ENCODE measurements at places on chromosomes 12 and 14.
A peak's percentile ranks its signal among the peaks of the same experiment; 100 is the strongest.

DNA sequence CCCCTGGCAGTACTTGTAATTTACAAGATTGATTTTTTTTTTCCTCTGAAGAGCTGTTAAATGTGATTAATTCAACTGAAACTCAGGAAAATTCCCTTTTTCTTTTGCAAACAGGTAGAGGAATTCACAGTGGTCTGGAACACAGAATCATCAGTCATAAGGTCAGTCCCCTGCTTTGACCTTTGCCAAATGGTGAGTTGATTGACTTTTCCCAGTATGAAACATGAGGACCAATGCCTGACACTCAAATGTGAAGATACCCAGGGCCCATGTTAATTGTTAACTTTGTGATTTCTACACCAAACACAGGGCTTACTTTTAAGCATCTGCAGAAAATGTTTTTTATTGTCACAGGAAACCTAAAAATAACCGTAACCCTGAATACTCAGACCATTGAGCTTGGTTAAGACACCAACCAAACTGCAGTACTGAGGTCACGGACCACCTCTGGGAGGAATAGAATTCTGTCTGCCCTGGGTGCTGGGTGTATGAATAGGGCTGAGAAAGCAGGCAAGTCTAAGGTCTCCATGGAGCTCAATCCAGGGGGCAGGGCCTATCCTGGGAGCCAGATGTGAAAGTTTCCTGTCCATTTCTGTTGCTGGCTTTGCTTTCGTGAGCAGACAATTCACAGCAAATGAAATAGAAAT, 192.4 kb downstream of the TMX1 start:
- DNase-seq = no peak

GRCh38 chr12:54128416-54128815, 60.4 kb downstream of the SMUG1 start:
- DNase-seq = no peak

DNA sequence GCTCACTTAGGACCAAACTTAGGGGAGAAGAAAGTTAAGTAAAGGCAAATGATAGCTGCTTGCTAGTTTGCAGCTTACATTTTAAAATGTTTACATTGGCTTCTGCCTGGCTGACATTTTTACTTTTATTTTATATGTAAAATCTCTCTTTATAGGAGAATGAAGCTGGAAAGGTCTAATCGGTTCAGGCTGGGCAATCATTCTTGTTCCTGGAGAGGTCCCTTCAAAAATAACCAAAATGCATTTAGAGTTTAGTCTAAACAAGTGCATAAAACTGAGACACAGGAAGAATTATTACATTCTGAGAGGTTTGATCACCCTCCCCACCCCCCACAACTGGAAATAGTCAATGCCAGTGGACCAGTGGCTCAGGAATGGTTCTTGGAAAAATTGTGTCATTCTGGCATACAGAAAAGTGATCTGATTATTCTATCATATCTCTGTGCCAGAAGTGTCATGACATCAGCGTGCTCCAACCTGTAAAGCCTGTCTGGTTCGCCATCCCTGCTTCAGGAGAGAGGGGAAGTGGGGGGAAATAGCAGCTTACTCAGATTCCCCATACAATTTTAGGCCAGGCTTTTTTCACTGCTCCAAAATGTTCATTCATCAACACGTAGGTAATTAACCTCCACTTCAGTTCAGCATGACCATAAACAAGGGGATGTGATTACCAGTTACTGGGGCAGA, 4.2 kb downstream of the PRICKLE1 start:
- DNase-seq = no peak

- no peak for DNase-seq
These were observed 187.1 kb downstream of the KITLG start for GRCh38 chr12:88393017-88393767.

GRCh38 chr12:82595941-82596340, 90.8 kb upstream of the TMTC2 start:
- no peak for DNase-seq

- DNase-seq = no peak
These were observed 25.5 kb downstream of the NKX2-8 start for GRCh38 chr14:36556811-36557433.

DNA sequence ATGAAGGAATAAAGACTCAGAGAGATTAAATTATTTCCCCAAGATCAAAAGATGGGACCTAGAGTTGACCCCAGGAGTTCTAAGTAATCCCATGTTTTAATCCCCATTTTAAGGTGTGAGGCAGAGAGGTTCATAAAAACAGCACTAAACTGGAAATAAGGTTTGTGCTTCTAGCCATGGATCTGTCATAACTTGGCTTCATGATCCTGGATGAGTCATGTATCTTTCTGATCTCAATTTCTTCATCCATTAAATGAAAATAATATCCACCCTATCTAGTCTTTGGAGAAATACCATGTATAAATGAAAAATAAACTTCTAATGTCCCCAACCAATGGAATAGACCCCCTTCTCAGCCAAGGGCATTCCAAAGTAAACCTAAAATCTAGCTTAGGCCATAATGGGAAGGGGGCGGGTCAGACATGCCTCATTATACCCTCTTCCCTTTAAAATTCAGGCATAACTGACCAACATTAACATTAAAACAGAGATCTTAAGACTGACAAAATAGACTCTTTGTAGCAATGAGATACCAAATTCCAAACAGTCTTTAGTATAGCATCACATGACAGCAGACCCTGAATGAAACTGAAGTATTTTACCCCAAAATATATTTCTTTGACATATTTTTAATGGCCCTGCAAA, 47.8 kb downstream of the SLC41A2 start:
- DNase-seq = no peak

GRCh38 chr14:91253795-91254323, 9.4 kb upstream of the GPR68 start:
- DNase-seq = no peak

- no peak for DNase-seq
These were observed 1.3 kb upstream of the TRIP11 start for GRCh38 chr14:92041203-92041602.

DNA sequence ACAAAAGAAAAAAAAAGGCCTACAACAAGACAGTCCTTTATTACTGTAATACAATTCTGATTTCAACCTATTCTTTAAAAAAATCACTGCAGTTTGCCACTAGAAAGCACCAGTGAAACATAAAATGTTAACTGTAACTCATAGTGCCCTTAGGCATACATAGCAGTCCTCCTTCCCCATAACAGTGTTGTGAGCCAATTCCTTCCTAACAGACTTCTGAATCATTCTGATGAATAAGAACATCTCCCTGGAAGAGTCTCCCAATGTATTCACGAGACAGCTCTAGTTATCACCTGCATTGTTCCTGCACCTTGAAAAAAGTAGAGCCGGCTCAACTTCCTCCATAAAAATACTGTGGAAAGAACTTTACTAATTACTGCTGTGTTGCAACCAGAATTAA, 213.6 kb upstream of the FSCB start:
- DNase-seq = no peak

- no peak for DNase-seq
These were observed 104.0 kb downstream of the RIN3 start for GRCh38 chr14:92617581-92617980.

GRCh38 chr14:38669027-38669426, 413.1 kb upstream of the CLEC14A start:
- DNase-seq = no peak

DNA sequence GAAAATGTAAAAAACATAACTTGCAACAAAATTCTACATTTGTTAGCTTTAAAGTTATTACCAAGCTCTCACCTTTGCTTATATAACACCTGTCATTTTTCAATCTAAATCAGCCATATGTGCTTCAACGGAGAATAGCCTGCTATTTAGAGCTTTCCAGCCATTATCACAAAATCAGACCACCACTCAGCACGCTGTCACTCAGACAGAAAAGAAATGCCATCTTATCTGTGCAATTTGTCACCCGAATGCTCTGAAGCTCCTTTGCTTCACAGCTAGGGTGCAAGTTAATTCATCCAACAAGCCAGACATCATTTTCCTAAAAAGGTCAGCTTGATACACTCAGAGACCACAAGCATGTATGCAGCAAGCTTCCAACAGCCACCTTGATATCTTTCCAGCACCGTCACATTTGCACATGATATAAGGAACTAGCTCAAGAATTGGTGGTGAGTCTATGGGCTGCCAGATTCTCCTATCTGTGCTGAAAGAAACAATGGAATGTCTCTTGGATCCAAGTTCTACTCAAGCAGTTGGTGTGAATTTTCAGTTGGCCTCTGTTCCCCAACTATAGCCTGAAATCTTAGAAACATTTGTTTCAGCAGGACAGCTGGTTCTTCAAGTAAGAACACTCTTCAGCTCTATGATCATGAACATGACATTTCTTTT, 20.0 kb upstream of the IFNG-AS1 start:
- DNase-seq = no peak

- DNase-seq = no peak
These were observed 304.4 kb upstream of the FAR2 start for GRCh38 chr12:28844718-28845117.

GRCh38 chr12:62761658-62762057, 173.3 kb downstream of the PPM1H start:
- DNase-seq = no peak

- DNase-seq = peak; percentile 83
These were observed 239.0 kb upstream of the ATP2B1 start for GRCh38 chr12:89947437-89948270.

GRCh38 chr12:130703733-130704375, 12.2 kb downstream of the RIMBP2 start:
- DNase-seq = no peak

- DNase-seq = no peak
These were observed 572.8 kb upstream of the FBXO33 start for GRCh38 chr14:40004871-40005500.

DNA sequence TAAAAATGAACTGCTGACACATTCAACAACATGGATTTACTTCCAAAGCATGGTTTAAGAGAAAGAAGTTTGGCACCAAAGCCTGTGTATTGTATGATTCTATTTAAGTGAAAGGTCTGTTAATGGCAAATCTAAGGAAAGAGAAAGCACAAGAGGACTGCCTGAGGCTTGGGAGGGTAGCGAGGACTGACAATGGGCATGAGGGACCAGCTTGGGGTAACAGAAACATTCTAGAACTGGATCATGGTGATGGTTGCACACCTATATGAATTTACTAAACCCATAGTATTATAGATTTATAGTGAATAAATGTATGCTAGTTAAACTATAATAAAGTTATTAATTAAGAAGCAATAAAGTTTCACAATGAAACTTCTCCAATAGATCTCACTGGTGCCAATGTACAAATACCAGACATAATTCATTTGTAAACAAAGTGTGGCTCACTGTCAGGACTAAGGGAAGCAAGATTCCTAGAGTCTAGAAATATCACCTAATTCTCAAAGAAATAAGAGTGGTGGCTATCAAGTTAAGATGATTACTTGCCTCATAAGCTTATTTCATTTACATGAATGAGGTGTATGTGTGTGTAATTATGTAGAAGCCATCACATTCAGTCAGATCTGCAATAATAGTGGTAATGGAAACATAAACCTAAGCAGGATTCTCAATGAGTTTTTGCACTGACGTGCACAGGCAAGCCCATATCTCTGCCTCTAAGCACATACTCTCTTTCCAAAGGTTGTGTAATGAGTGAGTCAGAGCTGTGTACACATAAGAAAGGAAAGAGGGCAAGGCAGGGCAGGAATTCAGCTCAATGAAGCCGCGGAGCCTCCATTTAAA, 353.4 kb downstream of the KCNH5 start:
- DNase-seq = peak; percentile 35

GRCh38 chr12:106255493-106255892, 7.7 kb upstream of the CKAP4 start:
- DNase-seq = no peak

- DNase-seq = no peak
These were observed 228.3 kb downstream of the RAD51B start for GRCh38 chr14:68047906-68048305.

- no peak for DNase-seq
These were observed 6.2 kb upstream of the CGRRF1 start for GRCh38 chr14:54503486-54503885.

- DNase-seq = no peak
These were observed 482.8 kb downstream of the PRKD1 start for GRCh38 chr14:29444805-29445204.

DNA sequence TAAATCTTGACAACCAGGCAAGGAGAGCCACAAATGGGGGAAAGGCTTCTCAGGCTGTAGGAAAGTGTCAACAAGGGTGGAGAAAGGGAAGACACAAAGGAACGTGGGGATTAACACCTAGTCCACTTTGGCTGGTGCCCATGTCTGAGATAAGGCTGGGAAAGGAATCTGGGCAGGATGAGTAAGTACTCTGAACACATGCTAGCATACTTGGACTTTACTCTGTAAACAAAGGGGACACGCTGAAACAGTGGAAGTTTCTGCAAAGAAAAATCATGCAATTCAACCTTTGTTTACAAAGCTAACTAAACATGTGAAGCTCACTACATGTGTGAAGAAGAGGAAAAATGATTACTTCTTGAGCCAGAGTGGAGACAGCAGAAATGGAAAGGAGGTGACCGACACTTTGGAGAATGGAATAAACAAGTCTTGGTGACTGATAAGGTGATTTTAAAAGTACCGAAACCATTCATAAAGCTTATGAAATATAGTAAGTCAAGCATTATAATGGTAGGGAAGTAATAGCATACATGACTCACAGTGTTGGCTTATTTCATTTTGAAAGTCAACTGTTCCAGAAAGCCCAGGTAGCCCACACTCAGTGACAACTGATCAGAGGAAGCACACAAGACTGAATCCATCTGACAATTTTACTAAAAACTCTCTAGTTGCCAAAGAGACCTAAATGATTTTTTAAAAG, 13.2 kb downstream of the CPNE8 start:
- DNase-seq = no peak

DNA sequence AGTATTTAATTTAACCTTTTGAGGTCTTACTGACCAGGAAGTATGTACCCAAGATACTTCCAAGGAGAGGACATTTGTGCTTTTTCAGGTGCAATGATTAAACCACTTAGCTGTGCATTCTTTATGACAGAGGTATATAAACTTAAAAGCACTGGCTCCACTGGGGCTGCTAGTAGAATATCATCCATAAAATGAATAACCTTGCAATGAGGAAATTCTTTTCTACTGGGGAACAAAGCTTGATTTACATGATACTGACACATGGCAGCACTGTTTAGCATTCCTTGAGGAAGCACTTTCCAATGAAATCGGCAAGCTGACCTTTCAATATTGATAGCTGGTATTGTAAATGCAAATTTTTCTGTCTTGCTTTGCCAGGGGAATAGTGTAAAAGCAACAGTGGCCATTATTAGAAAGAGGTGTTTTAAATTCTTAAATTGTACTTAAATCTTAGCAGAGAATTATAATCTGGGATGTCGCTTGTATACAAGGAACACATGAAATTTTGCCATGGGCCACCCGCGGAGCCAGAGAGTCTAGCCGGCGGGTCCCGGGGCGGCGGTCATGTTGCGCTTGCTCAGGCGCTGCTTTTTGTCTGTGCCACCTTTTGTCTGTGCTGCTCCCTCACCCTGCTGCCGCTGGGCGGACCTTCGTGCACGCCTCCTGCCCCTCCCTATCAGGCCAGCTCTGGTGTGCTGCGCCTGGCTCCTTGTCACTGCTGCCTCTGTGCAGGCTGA, 20.9 kb upstream of the BLTP3B start:
- peak; percentile 37 for DNase-seq

All from RCC 7860 (cell line).